ENCODE measurements at places on chromosomes 16 and 17.

- no peak overlapping the region for H3K4me3 ChIP-seq
- no peak overlapping the region for H3K27ac ChIP-seq
- no peaks in the 10 kb centered on the region for H3K4me1 ChIP-seq
- DNase-seq = no peak
Measured at GRCh38 chr16:11901091-11901490, 14.7 kb downstream of the GSPT1 start.

DNA sequence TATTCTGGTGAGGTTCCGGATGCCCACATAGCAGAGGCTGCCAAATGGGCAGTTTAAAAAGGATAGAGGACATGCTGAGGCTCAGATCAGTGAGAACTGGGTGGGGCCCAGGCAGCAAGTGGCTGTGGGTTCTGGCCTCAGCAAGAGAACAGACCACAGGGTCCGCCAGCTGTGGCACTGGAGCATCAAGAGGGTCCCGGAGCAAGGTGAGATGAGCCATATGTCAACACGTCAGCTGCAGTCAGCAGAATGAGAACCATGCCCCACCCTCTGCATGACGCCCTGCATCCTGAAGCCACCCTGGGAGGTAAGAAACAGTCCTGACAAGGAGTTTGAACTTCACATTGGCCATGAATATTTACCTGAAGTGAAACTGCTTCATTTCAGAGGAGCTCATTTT, 20.1 kb upstream of the CCL5 start:
- no peaks in the 10 kb centered on the region for H3K36me3 ChIP-seq
- H3K27ac ChIP-seq = no peak overlapping the region
- H3K27me3 ChIP-seq = no peaks in the 10 kb centered on the region
- H3K4me3 ChIP-seq = no peak overlapping the region
- H3K4me1 ChIP-seq = no peaks in the 10 kb centered on the region
- no peak for DNase-seq

GRCh38 chr17:70123193-70123592, 46.1 kb upstream of the KCNJ2 start:
- no peaks in the 10 kb centered on the region for H3K27me3 ChIP-seq
- H3K4me3 ChIP-seq = no peak overlapping the region
- no peak overlapping the region for H3K27ac ChIP-seq
- H3K4me1 ChIP-seq = no peaks in the 10 kb centered on the region

GRCh38 chr16:85262558-85263238, 150.4 kb upstream of the CIBAR2 start:
- H3K27me3 ChIP-seq = no peaks in the 10 kb centered on the region
- no peak overlapping the region for H3K4me3 ChIP-seq
- H3K27ac ChIP-seq = no peak overlapping the region
- no peaks in the 10 kb centered on the region for H3K36me3 ChIP-seq

DNA sequence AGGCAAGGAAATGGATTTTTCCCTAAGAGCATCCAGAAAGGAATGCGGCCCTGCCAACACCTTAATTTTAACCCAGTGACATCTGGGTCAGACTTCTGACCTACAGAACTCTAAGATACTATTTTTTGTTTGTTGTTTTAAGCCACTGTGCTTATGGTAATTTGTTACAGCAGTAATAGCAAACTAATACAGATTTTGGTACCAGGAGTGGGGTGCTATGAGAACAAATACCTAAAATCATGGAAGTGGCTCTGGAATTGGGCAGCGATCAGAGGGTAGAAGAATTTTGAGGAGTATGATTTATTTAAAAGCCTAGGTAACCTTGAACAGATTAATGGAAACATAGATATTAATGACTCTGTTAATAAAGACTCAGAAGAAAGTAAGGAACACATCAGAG, 208.2 kb downstream of the ZNF423 start:
- no peak overlapping the region for H3K27ac ChIP-seq
- no peak for DNase-seq
- H3K4me1 ChIP-seq = peaks cover 25% of the 10 kb centered on the region
- H3K36me3 ChIP-seq = no peaks in the 10 kb centered on the region
- H3K27me3 ChIP-seq = no peaks in the 10 kb centered on the region
- H3K4me3 ChIP-seq = no peak overlapping the region
